Eye (tissue), 1 donor: ENCODE measurements at places on chromosomes 3 and 15.
A peak's percentile ranks its signal among the peaks of the same experiment; 100 is the strongest.

GRCh38 chr15:68635141-68635540 is 56.3 kb downstream of the CORO2B start:
- no peak for DNase-seq

- no peak for DNase-seq
Measured at GRCh38 chr3:123503203-123503602, 54.3 kb upstream of the ADCY5 start.

DNA sequence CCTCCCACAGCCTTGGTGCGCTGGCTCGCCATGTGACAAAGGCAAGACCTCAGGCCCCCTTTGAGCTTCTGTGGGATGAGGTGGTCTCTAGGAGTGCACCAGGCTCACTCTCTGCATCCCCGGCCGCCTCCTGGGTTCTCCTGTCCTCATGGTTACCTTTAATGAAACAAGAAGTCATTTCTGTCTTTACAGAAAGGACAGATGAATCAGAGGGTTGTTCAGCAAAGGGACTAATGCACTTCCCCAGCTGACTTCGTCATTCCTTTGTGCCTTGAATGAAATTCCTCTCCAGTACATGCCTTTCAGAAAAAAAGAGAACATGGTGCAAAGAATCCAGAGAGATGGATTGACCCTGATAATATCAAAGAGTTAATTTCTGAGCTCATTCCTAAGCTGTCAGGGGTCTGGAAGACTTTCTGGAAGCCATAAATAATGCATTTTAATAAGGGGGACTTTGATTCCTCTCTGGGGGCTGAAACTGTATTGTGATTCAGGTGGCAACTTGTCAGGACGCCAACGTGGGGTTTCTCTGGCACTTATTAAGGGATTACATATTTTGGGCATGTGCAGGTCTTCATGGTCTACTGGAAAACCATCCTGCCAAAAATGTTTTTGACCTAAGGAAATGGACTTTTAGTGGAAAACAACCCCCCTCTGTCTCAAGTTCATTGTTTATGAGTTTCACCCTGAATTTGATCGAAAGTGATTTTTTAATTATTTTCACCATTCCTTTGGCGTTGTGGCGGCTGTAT is 122.7 kb downstream of the FBLN2 start:
- DNase-seq: no peak

- DNase-seq: peak; percentile 92
Measured at GRCh38 chr3:124772081-124772831, 42.0 kb downstream of the UMPS start.

- no peak for DNase-seq
Measured at GRCh38 chr3:73542136-73542535, 82.6 kb downstream of the PDZRN3 start.

DNA sequence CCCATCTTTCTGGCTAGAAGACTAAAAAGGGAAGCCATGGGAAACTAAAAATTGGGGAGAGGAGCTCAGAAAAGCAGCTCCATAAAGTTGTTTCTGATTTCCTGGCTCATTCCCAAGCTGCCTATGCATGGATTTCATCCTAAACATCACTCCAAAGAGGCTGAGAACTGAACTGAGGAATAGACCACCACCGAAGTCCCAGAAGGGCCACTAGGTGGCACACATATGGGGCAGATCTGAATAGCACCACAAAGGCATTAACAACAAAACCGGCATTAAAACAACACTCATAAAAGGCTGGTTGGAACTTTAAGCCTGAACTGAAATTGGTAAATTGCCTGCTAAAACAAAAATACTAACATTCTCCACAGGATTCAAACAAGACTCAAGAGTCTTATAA is 106.3 kb downstream of the PLD1 start:
- DNase-seq: no peak

- no peak for DNase-seq
Measured at GRCh38 chr3:87197531-87197930, 29.6 kb upstream of the CHMP2B start.

- no peak for DNase-seq
Measured at GRCh38 chr3:196554205-196554604, 14.1 kb downstream of the WDR53 start.

GRCh38 chr15:36468746-36469145 is 110.7 kb upstream of the CDIN1 start:
- no peak for DNase-seq

- DNase-seq: no peak
Measured at GRCh38 chr3:66702126-66702525, 201.3 kb upstream of the LRIG1 start.

DNA sequence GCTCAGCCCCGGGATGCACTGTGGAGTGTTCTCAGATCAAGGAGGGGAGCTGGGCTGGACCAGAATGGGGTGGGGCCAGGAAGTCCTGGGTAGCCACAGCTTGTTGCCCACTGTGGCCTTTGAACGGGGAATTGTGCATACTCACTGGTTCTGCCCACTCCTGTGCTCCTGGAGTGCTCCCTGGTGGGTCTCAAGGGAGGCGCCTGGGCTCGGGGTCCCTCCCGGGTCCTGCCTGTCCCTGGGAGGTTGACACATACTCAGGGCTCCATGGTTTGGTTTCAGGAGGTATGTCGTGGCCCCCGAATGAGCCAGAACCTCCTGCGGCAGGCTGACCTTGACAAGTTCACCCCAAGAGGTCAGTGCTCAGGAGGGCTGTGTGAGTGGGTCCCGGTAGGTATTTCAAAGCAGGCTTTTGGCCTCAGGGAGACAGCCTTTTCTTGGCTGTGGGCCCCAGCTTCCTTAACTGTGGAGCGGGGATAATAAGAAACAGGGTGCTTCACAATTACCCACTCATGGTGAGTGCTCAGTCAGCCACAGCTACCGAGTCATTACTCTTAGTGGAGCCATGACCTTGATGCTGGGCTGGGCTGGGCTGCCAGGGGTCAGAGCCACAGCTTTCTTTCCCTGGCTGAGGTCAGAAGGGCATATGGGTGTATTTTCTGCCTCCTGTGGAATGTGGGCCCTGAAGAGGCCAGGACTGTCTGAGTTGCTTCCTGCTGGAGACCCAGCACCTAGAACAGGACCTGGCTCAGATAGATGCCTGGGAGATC is 7.6 kb downstream of the DNAH1 start:
- no peak for DNase-seq

DNA sequence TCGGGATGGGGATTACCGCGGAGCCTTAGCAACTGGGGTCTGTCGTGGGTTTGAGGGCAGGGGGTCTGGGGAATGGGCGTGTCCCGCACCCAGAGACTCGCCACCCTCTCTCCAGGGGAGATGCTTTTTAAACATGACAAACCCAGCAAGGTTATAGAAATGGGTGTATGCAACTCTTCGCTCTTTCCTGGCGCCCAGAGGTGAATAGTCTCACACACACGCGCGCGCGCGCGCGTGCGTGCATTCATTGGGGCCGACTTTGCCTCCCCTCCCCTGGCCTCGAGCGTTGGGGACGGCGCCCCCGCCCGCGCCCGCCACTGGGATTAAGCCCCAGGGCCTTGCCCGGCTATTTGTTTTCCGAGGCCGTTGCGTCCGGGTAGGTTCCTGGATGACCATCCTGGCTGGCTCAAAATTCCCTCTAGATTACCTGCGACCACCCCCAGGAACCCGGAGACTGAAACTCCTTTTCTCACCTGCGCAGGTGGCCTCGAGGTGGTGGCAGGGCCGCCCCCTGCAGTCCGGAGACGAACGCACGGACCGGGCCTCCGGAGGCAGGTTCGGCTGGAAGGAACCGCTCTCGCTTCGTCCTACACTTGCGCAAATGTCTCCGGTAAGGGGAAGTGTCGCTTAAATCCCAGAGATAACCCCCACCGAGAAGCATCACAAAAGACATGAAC is 777 bp downstream of the GPR160 start:
- DNase-seq: peak; percentile 65

- no peak for DNase-seq
Measured at GRCh38 chr15:50231761-50232160, 33.8 kb downstream of the HDC start.

DNA sequence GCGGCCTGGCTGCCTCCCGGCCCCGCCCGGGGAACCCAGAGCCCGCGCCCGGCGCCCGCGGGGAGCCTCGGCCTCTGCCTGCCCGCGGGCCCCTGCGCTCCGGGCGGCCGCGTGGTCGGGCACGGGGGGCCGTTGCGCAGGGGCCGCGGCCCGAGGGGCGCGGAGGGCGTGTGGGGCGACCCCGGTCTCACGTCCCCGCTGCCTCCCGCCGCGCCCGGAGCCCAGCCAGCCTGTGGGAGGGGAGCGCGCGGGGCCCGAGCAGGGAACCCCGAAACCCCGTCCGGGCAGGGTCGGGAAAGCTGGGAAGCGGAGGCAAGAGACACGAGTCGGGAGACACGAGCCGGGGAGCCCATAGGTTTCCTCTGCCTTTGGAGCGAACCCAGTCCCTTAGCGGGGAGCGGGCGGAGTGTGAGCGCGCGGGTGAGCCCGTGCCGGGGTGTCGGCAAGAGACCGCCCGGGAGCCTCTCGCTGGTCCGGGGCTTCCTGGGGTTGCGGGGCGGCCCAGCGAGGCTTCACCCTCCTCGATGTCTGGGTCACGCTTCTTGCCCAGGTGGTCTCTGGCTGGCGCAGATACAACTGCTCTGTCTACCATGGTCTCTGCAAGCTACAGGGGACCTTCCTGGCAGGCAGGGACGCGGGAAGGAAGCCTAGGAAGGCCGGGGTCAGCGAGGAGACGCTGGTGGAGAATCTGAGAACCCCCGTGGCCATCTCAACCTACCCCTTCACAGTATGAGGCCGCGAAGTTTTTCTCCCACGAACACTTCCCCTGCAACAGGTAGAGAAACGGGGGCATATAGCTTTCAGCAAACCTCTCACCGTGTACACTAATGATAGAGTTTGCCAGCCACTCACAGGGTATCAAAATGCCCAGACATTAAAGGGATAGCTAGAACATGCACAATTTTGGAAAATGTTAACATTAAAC is 586 bp downstream of the LRRK1 start:
- DNase-seq: peak; percentile 68
